NCI-H1436 treated with DMSO at 0.1 percent for 48 hours (cell line): ENCODE measurements at places on chromosomes 1 and 21.

DNA sequence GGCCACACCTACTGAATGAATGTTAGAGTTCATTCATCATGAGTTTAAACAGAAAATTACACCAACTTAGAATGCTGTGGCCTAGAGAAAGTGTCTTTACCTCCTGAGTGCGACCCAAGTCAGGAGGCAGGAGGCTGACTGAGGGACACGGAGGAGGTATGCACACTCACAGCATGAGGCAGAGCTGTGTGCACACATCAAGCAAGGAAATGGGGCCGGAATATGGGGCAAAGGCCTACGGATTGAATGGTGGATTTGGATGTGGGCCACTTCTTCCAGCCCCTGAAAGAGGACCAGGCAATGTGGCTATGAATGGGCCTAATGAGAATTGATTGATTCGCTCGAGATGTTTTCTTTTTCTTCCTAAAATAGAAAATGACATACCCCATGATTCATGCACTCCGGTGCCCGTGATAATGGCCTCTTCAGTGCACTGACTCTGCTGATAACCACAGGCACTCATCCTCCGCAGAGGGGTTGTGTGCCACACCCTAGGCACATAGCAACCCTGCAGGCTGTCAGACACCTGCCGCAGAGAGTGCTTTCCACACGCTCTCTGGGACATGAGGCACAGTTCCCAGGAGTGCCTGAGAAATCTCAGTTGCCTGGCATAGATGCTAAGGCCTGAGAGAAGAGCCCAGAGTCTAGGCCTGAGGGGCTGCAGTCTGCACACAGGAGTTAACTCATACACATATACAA is 155.5 kb downstream of the GLUL start:
- peak; percentile 76 for DNase-seq

DNA sequence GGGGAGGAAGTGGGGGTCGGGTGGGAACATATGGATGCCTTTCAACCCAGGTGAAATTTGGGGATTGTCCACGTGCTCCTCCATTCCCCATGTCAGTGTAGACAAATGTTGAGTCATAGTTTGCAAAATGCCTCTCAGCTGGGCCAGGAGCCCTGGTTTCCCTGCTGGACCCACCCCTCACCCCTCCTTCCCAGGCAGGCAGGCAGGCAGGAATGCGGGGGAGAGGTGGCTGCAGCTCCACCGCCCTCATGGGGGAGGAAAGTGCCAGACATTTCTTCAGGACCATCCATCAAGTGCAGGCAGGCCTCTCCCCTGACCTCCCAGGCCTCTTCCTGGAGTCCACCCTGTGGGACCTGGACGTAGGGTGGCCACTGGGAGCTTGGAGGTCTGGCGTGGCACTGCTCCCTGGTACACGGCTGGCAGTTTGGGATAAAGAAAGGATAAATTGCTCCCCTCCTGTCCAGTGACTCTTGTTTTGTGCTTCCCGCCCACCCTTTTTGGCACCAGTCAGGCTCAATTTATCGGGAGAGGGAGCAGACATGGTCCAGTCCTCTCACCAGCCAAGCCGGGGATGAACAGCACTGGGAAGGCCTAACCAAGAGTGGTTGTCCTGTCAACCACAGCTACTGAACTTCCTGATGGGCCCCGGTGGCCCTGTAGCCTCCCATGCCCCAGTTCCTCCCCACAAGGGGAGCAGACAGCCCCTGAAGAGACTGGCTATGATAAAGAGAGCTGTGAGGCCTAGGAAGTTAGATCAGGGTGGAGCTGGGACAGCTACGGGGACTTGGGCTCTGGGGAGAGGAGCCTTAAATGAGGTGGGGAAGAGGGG is 18.9 kb downstream of the NPR1 start:
- DNase-seq = no peak

DNA sequence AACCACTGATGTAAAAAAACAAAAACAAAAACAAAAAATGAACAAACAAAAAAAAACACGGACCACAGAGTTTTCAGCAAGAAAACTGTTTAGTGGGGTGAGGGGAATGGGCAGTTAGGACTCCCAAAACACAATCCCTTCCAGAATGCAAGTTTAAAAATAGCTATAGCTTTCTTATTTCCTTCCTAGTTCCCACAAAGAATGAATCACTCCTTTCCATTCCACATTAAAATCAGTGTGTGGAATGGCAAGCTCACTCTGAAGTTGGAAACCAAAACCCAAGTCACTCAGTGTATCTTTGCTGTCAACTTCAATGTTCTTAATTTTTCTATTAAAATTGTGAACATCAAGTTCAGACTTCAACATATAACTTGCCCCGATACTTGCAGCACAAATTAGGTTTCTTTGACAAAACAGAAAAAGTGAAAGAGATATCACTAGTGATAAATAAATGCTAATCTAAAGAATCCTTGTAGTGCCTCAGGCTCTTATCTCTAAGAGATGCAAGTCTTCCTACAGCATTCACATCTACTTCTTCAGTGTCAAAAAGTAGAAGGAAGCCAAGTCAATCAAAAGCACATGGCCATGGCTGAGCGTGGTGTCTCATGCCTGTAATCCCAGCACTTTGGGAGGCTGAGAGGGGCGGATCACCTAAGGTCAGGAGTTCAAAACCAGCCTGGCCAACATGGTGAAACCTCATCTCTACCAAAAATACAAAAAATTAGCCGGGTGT is 45.5 kb downstream of the TOR3A start:
- no peak for DNase-seq

- no peak for DNase-seq
Observed at GRCh38 chr1:152244576-152245273, 20.7 kb upstream of the HRNR start.

DNA sequence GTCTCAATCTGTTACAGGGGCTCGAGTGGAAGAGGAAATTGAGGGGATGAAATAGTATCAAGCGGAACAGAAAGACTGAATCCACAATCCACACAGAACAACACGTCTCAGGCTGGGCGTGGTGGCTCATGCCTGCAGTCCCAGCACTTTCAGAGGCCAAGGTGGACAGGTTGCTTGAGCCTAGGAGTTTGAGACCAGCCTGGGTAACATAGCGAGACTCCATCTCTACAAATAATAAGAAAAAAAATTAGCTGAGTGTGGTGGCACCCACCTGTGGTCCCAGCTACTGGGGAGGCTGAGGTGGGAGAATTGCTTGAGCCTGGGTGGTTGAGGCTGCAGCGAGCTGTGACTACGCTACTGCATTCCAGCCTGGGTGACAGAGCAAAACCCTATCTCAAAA is 25.7 kb downstream of the VPS26C start:
- DNase-seq = no peak

- DNase-seq = peak; percentile 55
Observed at GRCh38 chr1:205484985-205485967, 19.2 kb upstream of the CDK18 start.

DNA sequence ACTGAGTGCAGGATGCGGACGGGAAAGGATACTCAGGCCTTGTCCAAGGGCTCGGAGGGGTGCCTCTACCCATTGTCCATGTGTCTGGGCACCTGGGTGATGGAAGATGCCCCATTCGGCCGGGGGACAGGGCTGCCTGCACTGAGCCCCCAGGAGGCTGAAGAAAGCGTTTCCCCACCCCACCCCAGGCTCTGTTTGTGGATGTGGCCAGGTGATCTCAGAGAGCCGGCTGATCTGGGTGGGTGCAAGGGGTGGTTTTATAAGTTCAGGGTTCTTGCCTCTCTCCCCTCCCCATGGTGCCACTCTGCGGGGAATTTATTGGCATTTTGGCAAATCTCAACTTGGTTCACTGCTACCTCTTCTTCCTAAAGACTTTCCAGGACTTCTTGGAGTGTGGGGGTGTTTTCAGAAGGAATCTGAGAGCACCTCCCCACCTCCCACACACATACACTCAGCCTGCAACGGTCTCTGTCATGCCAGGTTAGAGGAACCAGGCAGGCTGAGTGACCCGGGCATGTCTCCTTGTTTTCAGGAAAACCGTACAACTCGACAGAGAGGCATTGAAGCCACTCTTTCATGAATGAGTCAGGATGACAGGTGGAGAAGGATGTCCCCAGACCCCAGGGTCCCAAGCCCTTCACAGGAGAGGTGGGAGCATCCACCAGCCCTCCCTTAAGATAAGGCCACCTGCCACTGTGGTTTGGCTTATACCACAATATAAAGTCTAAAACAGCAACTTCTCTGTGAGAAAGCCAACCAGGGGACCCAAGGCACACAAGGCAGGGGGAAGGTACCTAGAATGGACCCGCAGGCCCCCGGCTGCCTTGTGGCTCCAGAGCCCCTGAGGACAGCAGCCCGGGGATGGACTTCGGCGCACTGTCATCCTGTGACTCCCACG is 174.9 kb downstream of the ETS2 start:
- no peak for DNase-seq

DNA sequence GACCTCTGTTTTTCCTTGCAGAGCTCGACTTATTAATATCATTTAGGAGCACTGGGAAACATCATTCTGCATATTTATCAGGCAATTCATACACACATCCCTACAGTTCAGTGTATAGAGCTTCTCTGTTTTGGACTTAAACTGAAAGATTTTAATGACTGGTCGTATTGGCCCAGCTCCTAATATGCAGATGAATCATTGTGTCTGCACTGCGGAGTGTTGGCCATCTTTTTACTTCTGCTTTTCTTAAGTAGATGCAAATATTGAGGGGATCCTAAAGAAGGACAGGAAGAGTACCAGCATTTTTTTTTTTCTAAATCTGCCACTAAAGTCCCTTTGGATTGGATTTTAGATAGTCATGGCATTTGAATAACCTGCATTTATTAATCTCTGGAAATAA is 154.8 kb downstream of the BACH1 start:
- no peak for DNase-seq

GRCh38 chr1:97423403-97423802 is 497.4 kb downstream of the DPYD start:
- no peak for DNase-seq

- DNase-seq = no peak
Observed at GRCh38 chr1:10540277-10541005, 65.7 kb downstream of the PEX14 start.

DNA sequence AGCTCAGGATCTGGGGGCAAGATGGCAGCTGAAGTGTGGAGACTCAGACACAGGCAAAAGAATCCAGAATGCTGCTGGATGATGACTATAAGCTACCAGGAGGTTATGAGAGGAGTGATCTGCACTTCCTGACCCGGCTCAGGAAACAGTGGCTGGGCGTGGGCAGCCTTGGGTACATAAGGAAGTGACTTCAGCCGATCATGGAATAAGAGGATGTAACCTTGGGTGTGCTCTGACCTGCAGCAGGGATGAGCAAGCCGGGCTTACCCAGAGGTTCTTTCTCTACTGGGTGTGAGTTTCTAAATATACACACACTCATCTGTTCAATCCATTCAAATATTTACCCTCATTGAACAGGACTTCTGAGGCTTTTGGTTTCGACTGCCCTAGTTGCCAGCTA is 62.7 kb downstream of the CD34 start:
- no peak for DNase-seq

- DNase-seq = no peak
Observed at GRCh38 chr21:46179708-46180078, 4.6 kb downstream of the SPATC1L start.

DNA sequence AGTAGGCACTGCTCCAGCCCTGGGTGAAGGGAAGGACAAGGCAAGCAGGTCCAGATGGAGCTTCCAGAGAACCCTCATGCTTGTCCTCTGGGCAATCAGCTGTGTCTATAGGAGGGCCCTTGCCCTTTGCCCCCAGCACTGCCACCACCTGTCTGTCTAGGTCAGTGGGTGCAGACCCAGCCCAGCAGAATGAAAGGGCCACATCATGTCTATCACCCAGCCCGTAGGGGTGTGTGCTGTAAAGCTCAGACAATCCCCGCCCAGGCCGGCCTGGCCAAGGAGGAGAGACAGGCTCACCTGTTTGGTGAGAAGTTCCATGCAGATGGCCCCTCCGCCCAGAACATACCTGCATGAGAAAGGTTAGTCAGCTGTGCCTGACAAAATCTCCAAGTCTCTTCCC is 7.0 kb downstream of the UBE2Q1 start:
- no peak for DNase-seq

DNA sequence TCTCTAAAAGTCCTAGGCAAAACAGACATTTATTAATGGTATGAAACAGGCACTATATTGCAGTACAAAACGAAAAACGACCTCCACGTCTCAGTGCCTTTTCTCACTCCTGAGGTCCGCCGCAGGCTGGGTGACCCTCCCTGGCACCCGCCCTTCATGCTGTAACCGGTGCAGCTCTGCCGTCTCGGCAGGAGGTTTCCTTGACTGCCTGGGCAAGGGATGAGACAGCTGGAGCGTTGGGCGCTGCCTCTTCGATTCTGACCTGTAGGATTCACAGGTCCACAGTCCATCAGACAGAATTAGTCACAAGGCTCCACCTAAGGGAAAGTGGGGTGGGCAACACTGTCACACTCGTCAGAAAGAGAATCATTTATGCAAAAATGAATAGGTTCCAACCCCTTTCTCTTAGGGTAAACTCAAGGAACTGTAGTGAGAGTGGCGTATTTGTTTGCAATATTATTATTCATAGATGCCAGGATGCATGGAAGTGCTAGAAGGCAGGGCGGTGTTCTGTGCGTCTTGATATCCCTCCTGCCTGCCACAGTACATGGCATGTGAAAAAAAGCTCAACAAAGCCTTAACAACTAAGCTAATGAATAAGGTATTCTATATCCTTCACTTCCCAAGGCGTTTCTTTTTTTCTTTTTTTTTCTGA is 23.5 kb upstream of the ZBTB18 start:
- DNase-seq = no peak

DNA sequence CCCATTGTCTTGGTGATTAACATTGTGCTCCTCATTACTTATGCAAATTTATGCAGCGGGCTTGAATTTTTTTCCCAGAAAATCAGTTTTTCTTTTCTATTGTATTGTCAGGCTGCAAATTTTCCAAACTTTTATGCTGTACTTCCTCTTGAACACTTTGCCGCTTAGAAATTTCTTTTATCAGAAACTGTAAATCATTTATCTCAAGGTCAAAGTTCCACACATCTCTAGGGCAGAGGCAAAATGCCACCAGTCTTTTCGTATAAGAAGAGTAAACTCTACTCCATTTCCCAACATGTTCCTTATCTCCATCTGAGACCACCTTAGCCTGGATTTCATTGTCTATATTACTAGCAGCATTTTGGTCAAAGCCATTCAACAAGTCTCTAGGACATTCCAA is 113.9 kb upstream of the OLFM3 start:
- no peak for DNase-seq

- DNase-seq = no peak
Observed at GRCh38 chr1:79629414-79629813, 622.9 kb upstream of the ADGRL4 start.
